ENCODE measurements at places on chromosomes 16 and 17.

GRCh38 chr17:20266806-20267458 is 200.4 kb downstream of the LGALS9B start:
- DNase-seq: no peak

- no peak for DNase-seq
Observed at GRCh38 chr16:68246666-68247065, 1.5 kb downstream of the PLA2G15 start.

GRCh38 chr16:1794908-1795666 is 1.6 kb upstream of the IGFALS start:
- DNase-seq: no peak

GRCh38 chr17:80829166-80829813 is 162.4 kb upstream of the CHMP6 start:
- no peak for DNase-seq

DNA sequence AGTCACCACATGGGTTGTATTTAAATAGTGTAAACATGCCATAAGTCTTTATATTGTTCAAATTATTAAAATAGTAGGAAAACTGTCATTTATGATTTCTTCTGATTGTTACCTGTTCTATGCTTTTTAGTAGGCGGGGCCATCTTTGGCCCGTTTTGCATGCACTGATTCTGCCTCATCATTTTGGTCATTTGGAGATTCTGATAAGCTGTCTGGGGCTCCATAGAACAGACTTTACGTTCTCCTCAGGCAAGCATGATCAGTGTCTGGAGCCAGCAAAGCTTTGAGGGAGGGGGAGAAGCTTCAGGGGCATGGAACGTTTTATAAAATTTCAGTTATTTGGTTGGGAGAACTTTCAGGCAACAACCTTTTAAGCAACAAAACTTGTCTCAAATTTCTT is 8.8 kb downstream of the NDEL1 start:
- no peak for DNase-seq

DNA sequence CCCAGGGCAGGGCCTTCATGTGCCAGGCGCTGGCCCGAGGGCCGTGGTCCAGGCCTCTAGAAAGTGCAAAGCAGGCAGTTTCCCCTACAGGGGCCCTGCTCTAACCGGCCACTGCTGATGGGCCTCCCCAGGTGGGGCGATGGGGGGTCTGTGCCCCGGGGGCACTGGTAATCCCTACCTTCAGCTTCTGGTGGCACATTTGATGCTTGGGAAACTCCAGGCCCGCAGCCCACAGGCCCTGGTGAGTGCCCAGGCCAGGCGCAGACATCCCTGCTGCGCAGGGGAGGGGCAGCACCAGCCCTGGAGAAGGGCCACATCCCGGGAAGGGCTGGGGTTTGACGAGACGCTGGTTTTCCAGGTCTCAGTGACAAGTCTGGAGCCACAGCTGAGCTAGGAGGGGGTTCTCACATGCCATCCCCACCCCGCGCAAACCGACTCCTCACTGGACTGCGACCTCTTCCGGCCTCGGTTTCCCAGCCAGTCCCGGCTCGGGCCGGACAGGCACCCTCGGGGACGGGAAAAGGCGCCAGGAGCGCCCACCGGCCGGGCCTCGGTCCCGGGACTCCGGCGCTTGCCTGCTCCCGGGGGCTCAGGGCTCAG is 1.6 kb downstream of the DOC2B start:
- no peak for DNase-seq

GRCh38 chr17:27404676-27405075 is 51.6 kb upstream of the KSR1 start:
- no peak for DNase-seq

DNA sequence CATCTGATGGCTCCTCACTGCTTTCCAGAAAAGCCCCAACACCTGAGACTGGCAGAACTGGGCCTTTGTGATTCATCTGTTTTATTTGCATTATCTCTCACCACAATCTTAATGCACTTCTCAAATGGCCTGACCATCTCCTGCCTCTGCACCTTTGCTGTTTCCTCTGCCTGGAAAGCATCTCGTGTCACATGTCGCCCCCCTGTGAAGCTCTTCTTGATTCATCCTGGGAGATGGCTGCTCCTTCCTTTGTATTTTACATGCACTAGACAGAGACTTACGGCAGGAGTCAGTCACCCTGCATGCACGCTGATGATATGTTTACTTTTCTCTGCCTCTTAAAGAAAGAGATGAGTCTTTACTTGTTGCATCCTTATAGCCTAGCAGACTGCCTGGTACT is 30.0 kb downstream of the HNF1B start:
- DNase-seq: no peak

DNA sequence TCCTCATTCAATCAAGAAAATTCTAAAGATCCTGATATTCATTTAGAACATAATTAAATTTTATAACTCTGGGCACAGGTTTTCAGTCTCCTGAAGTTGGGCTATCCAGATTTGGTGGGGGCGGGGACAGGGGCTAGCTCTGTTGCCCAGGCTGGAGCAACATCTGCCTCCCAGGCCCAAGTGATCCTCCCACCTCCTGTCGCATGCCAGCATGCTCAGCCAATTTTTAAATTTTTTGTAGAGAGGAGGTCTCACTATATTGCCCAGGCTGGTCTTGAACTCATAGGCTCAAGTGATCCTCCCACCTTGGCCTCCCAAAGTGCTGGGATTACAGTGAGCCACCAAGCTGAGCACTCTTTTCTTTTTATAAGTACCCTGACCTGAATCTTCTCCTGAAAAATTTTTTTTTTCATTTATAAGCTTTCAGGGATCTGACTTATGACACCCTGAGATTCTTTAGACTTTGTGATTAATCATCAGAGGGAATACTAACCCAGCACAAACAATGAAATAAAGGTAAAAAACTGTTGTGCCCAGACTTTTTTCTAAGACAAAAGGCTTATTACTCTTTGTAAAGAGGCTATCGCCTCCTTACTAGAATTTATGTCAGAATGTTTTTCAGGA is 62.6 kb downstream of the TUBD1 start:
- DNase-seq: peak; percentile 26

DNA sequence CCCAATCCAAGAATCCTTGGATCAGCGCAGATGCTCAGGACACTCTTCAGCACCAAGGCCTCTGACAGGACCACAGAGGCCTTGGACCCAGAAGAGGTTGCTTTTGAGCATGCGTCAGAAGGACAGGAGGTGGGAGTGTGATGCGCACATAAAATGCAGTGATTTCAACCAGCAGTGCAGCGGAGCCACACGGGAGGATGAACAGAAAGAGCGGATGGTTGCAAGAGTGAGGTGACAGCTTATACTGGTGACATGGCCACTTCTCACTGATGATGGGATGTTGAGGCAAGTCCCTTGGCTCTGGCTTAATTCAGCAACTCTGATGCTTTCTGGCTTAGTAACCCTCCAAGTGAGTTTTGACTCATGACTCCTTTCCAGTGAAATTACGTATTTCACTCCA is 25.2 kb upstream of the ERN1 start:
- no peak for DNase-seq

- no peak for DNase-seq
Observed at GRCh38 chr17:32488604-32489180, 1.9 kb downstream of the CDK5R1 start.

DNA sequence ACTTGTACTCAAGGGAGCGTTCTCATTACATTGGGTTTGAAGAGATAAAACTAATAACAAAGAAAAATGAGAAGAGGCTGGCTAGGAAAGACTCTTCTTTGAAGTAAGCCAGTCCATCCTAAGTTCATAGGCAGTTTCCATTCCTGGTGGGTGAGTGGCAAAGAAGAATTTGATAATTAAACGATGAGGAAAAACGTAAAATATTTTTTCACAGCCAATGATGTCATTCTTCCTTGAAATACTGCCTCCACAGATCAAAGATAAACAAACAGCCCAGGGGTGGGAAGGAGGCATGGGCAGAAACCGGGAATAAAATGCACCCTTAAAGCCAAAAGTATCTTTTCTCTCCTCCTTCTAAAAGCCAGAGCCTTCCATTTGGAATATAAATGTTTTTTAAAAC is 346.6 kb downstream of the PMP22 start:
- DNase-seq: no peak

DNA sequence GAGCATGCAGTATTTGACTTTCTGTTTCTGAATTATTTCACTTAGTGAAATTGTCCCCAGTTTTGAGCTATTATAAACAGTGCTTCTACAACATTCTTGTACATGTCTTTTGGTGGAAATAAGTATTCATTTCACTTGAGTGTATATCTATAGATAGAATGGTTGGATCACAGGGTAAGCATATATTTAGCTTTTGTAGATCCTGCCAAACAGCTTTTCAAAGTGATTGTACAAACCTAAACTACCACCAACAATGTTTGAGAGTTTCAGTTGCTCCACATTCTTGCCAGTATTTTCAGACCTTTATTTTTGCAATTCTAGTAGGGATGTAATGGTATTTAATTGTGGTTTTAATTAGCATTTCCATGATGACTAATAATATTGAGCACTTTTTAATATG is 91.6 kb downstream of the CCT6B start:
- no peak for DNase-seq

DNA sequence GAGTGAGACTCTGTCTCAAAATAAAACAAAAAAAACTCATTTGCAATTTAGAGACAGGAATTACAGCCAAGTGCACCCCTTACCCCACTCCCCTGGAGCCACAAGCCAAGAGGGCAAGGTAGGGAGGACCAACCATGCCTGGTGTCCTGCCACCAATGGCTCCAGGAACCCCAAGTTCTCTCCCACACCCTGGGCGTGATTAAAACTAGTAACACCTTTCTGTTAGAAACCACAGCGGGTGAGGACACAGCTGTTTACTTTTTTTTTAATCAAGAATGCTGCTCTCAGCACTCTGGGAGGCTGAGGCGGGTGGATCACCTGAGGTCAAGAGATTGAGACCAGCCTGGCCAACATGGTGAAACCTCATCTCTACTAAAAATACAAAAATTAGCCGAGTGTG is 38.1 kb downstream of the ANKRD11 start:
- no peak for DNase-seq

DNA sequence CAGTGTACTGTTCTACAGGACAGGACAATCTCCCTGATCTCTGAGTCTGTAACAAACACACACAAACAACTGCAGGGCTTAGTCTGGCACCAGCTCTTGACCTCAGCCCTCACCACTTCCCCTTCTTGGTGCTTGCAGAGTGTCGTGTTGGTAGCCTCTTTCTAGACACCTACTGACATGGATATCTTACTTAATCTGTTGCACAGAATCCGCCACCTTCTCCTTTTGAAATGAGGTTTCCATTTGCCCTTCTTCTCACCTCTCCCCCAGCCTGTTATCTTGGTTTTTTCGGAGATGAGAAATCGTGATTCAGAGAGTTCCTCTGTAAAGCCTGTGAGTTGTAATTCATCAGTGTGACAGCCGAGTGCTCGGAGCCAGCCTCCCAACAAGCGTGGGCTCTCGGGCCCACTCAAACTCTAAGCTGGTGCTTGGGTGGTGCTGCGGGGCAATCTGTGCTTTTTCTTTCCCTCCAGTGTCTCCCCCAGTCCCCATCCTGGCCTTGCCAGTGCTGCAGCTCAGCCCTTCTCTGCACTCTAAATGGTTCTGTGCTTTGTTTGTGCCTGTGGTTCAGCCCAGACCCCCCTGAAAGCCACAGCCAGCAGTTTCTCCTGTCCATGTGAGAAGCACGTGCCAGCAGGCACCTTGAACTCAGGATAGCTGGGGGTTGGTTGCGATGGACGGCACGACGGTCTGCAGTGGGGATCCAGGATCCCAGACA is 28.1 kb downstream of the KIAA0513 start:
- DNase-seq: peak; percentile 98

- DNase-seq: no peak
Observed at GRCh38 chr17:80105762-80106161, 4.4 kb downstream of the GAA start.

DNA sequence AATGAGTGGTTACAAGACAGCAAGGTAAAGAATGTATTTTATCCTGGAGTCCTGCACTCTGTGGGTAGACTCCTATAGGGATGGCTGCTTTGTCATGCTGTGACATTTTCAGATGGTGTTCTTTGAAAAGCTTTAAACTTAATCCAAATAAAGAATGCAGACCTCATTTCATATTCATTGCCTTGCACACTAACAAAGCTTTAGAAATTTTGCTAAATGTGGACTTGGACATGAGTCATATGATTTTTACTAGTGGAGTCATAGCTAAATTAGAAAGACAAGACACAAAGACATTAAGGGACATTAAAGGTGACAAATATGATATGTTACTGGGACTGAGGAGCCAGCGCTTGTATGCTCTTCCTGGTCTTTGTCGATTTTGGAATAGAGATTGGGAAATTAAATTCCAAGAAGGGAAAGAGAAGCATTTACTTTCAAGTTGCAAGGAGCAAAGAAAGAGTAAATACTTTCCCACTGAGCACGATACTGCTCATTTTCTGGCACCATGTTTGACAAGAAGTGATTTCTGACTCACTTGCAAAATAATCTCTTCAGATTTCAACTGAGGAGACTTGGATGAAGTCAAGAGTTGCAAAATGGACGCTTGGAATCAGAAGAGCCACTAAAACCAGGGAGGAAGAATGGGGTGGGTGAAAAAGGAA is 152.9 kb upstream of the MYOCD start:
- no peak for DNase-seq

GRCh38 chr17:7883781-7884386 is 4.7 kb upstream of the CHD3 start:
- peak; percentile 31 for DNase-seq

DNA sequence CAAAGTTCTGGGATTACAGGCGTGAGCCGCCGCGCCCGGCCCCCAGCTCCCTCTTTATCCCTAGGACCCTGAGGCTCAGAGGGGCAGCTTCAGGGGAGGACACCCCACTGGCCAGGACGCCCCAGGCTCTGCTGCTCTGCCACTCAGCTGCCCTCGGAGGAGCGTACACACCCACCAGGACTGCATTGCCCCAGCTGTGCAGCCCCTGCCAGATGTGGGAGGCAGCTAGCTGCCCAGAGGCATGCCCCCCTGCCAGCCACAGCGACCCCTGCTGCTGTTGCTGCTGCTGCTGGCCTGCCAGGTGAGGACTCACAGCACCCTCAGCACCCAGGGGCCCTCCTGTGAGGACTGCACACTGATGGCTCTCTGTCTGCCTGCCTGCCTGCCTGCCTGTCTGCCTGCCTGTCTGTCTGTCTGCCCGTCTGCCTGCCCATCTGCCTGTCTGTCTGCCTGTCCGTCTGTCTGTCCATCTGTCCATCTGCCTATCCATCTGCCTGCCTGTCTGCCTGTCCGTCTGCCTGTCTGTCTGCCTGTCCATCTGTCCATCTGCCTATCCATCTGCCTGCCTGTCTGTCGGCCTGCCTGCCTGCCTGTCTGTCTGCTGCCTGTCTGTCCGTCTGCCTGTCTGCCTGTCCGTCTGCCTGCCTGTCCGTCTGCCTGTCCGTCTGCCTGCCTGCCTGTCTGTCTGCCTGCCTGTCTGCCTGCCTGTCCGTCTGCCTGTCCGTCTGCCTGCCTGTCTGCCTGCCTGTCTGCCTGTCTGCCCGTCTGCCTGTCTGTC is 5.0 kb downstream of the GCGR start:
- no peak for DNase-seq

- no peak for DNase-seq
Observed at GRCh38 chr16:12366313-12366712, 389.8 kb downstream of the SNX29 start.

DNA sequence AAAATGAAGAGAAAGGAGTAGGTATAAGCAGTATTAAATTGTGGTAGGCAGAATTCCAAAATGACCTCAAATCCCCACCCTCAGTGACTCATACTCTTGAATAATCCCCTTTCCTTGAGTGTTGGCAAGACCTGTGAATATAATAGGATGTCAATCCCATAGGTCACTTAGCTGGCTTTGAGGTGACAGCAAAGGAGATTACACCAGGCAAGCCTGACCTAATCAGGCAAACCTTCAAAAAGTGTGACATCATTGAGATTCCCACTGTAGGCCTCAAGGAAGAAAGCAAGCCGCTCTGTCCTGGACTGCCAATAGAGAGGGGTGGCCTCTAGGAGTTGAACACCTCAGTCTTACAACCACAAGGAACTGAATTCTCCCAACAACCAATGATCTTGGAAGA is 535.2 kb downstream of the RBFOX1 start:
- DNase-seq: no peak

- DNase-seq: peak; percentile 37
Observed at GRCh38 chr16:4537376-4538343, 913 bp downstream of the CDIP1 start.
